ENCODE measurements at places on chromosomes 16 and 17.

- no peaks in the 10 kb centered on the region for H3K4me1 ChIP-seq
- H3K27ac ChIP-seq = no peak overlapping the region
- no peaks in the 10 kb centered on the region for H3K27me3 ChIP-seq
- H3K4me3 ChIP-seq = no peak overlapping the region
- no peak for DNase-seq
- H3K36me3 ChIP-seq = no peaks in the 10 kb centered on the region
These were observed 248.8 kb downstream of the HS3ST3A1 start for GRCh38 chr17:13352747-13353415.

DNA sequence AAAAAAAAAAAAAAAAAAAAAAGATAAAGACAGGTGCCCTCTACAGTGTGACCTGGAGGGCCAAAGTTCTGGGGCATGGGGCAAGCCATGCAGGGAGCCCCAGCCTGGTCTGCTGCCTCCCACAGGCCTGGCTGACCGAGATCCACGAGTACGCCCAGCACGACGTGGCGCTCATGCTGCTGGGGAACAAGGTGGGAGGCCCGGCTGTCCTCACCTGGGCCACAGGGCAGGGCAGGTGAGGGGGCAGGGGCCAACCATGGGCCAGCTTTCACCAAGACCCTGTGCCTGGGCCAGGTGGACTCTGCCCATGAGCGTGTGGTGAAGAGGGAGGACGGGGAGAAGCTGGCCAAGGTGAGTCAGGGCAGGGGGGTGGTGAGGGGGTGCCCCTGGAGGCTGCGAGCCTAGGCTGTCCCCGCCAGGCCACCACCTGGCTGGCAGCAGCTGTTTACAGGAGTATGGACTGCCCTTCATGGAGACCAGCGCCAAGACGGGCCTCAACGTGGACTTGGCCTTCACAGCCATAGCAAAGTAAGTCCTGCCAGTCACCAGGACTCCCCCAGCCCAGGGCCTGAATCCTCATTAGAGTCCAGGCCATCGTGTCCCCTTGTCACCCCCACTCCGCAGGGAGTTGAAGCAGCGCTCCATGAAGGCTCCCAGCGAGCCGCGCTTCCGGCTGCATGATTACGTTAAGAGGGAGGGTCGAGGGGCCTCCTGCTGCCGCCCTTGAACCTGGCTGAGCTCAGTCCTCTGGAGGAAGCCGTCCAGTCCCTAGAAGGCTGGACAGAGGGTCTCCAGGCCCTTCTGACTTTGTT, 2.7 kb upstream of the TRAF7 start:
- peaks cover 5% of the 10 kb centered on the region for H3K36me3 ChIP-seq
- no peak for DNase-seq
- peak overlapping the region; percentile 100 for H3K4me3 ChIP-seq
- no peaks in the 10 kb centered on the region for H3K27me3 ChIP-seq

DNA sequence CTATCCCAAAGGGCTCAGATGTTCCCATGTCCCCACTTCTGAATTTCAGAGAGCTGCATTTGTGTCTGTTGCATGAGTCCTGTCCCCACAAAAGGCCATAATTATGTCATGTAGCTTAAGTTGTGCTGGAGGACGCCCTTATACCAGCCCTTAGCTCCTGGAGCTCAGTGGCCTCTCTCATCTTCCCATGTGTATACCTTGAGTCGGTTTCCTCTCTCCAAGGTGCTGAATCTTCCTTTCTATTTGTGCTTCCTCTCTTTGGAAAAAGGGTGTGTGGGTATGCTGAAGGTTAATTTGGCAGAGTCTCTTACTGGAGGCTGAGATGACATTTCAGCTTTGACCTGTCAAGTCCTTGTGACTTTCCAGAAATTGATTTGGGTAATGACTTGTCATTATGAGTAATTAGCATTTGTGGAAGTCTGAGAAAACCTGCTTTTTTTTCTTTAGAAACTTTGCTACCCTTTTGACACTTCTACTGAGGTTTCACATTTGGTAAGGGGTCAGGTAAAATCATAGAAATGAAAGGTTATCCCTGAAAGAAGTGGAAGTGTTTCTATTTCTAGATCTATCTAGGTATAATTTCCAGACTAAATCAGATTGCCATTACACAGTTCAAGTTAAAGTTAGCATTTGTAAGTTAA, 185.4 kb downstream of the ABCC12 start:
- no peaks in the 10 kb centered on the region for H3K27me3 ChIP-seq
- H3K4me1 ChIP-seq = no peaks in the 10 kb centered on the region
- no peak overlapping the region for H3K4me3 ChIP-seq

GRCh38 chr17:80737106-80738019, 192.7 kb downstream of the RPTOR start:
- H3K36me3 ChIP-seq = peaks cover 4% of the 10 kb centered on the region
- no peak overlapping the region for H3K4me3 ChIP-seq
- H3K27ac ChIP-seq = no peak overlapping the region
- no peak for DNase-seq
- peaks cover 29% of the 10 kb centered on the region for H3K4me1 ChIP-seq

GRCh38 chr16:87874639-87875427, 5.5 kb upstream of the SLC7A5 start:
- no peak for DNase-seq
- no peaks in the 10 kb centered on the region for H3K36me3 ChIP-seq
- peaks cover 12% of the 10 kb centered on the region for H3K4me1 ChIP-seq
- H3K4me3 ChIP-seq = no peak overlapping the region
- no peaks in the 10 kb centered on the region for H3K27me3 ChIP-seq
